Dermis microvascular lymphatic vessel endothelial cell (primary cell): ENCODE measurements at places on chromosomes 2 and 18. TPM values are rescaled to one million over a fixed set of nuclear protein-coding genes. Genes with fewer than 3 reads are reported as not detected.
A peak's percentile ranks its signal among the peaks of the same experiment; 100 is the strongest.

Gene GALM
- total RNA-seq, result 4.1 and 8.0 TPM in 2 replicates

Gene PROM2
- total RNA-seq, result under 0.01 and 0.13 TPM in 2 replicates

Gene FAM237A
- not detected in 2 replicates for total RNA-seq

Gene POLR1A
- total RNA-seq, result 9.2 and 12.3 TPM in 2 replicates

Gene FASTKD1
- 13.0 and 14.0 TPM in 2 replicates for total RNA-seq

Gene YPEL5
- 71.2 and 108 TPM in 2 replicates for total RNA-seq

Gene DSC3
- under 0.01 TPM in 2 replicates for total RNA-seq

Gene HNMT
- total RNA-seq, result 3.0 and 3.9 TPM in 2 replicates

Gene SCTR
- not detected in 2 replicates for total RNA-seq

Gene NAPG
- total RNA-seq, result 28.4 and 29.1 TPM in 2 replicates

- no peak for DNase-seq
Observed at GRCh38 chr2:57550912-57551311, 495.7 kb upstream of the VRK2 start.

GRCh38 chr18:59627414-59627813, 69.8 kb downstream of the CCBE1 start:
- no peak for DNase-seq

DNA sequence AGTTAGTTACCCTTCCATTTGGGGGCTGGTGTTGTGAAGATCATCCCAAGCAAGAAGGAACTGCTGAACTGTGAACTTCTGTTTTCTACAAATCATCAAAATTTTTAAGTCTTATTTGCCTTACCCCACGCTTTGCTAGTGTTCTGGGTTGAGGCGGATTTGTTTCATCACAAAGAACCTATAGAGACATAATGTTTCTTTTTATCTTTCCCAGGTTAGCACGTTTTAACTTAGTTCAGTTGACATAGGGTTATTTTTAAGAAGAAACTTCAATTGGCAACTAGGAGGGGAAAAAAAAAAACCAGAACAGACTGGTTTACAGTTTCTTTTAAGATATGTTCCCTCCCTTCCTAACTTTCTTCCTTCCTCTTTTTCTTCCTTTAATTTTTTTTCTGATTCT, 31.1 kb upstream of the CERS6 start:
- no peak for DNase-seq

DNA sequence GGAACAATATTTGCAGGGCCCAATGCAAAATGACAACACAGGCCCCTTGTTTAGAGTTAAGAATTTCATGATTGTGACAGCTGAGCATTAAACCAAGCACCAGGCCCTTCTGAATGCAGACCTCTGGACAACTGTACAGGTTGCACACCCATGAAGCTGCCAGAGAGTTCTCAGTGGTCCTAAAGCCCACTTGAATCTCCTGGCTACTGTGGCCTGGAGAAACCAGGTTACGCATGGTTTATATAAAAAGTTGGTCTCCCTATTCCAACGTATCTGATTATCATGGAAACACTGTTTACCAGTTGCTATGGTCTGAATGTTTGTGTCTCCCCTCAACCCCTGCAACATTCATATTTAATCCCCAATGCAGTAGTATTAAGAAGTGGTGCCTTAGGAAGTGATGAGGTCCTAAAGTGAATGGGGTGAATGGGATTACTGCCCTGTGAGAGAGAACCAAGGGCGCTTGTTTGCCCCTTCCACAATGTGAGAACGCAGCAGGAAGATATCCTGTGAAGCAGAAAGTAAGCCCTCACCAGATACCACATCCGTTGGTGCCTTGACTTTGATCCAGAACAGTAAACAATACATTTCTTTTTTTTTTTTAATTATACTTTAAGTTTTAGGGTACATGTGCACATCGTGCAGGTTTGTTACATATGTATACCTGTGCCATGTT, 48.0 kb upstream of the ANXA4 start:
- DNase-seq, result no peak

DNA sequence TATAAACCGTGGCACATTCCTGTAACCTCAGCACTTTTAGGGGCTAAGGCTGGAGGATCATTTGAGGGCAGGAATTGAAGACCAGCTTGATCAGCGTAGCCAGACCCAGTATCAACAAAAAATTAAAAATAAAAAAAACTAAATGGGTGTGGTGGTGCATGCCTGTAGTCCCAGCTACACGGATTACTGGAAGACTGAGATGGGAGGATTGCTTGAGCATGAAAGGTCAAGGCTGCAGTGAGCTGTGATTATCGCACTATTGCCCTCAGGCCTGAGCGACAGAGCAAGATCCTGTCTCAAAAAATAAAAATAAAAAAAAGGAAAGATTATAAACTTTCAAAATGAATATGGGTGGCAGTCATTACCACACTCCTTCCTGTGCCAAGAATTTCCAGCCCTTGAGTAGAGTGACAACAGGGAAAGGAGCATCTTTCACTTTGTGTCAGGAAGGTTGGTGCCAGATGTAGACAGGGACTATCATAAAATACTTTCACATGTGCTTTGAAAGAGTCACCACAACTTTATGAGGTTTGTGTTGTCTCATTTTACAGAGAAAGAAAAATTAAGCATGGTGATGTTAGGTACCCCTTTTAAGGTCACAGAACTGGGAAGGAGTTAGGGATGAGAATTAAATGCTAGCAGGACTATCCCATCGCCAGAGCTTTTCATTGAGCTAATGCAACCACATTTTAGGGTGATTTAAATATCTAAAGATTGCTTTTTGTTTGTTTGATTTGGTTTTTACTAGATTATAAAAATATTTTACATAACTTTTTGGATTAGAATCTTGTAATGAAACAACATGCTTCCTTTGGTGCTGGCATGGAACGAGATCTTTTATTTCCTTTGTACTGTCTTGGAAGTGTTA, 1617.4 kb upstream of the ACVR2A start:
- DNase-seq, result no peak

GRCh38 chr18:48663931-48664847, 125.4 kb downstream of the CTIF start:
- peak; percentile 57 for DNase-seq

GRCh38 chr18:48818329-48819254, 132.2 kb downstream of the SMAD7 start:
- DNase-seq, result no peak

DNA sequence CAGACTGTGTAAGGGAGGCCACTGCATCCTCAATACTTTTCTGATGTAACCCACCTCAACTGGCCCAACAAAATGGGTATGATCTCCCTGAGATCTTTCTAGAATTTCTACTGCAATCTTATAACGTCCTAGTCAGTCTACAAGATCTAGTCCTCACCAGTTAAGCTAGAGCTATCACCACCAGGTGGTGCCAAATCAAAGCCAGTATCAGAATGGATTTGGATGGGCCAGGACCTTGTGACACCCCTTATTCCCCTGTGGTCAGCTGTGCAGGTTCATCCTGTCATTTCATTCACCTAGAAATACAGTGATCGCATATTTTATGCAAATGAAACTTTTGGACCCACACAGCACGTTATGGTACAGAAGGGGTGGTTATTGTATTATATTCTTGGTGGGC, 90.3 kb downstream of the OLA1 start:
- peak; percentile 15 for DNase-seq

GRCh38 chr2:170656669-170657068, 58.5 kb upstream of the SP5 start:
- no peak for DNase-seq

GRCh38 chr2:186980787-186981550, 132.0 kb upstream of the ZSWIM2 start:
- DNase-seq, result no peak

DNA sequence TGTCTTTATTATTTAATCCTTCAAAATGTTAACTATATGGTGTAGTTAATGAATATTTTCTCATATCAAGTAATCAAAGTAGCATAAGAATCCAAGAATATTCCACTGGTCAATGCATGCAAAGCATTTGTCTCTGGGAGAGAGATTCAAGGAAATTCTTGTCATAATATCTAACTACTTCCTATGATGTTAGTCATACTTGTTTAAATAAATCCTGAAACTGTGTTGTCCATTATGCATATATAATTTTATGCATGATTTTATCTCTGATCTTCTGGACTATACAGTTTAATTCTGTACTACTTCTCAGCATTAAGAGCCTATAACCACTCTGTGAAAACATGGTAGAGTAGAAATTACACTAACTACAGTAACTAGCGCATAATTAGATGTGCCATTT, 388.3 kb downstream of the NR4A2 start:
- DNase-seq, result no peak

- DNase-seq, result peak; percentile 18
Observed at GRCh38 chr2:58606799-58607198, 365.7 kb upstream of the FANCL start.

GRCh38 chr2:19883971-19884720, 17.6 kb downstream of the TTC32 start:
- DNase-seq, result no peak

DNA sequence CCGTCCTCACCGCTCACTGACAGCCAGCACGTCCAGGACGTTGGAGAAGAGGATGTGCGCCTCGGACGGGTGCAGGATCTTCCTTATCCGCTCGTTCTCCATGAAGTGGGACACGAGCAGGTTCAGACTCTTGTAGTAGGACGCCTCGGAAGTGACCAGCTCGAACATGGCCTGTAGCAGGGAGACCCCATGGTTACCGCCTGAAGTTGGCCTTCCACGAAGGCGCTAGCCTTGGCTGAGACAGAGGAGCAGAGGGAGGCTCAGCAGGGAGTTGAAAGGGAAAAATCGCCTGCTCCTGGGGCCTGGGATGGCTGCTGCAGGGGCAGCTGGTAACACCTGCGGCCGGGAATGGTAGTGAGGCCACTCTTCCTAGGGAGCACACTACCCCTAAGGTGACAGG, 24.7 kb downstream of the SNORC start:
- no peak for DNase-seq

DNA sequence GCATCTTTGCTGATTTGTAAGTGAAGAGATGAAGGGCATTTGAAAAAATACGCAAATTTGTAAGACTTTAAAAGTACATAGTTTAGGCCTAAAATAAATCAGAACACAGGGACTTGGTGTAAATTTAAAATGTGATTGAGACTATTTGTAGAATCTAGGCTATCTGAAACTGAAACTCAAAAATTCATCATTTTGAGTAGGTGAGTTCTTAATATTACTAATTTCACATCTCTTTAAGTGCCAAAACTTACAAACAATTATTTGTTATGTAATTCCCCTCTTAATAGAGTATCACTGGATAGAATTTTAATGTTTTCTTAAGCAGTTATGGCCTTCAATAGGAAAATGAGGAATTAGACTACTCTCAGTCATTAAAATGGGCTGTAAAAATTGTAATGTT, 14.0 kb upstream of the HRH4 start:
- DNase-seq, result no peak

GRCh38 chr2:46041434-46041833, 255.8 kb upstream of the EPAS1 start:
- no peak for DNase-seq

GRCh38 chr2:231780123-231780908, 766 bp downstream of the PDE6D start:
- DNase-seq, result peak; percentile 7

GRCh38 chr2:208407667-208408066, 1.1 kb downstream of the PTH2R start:
- peak; percentile 7 for DNase-seq

DNA sequence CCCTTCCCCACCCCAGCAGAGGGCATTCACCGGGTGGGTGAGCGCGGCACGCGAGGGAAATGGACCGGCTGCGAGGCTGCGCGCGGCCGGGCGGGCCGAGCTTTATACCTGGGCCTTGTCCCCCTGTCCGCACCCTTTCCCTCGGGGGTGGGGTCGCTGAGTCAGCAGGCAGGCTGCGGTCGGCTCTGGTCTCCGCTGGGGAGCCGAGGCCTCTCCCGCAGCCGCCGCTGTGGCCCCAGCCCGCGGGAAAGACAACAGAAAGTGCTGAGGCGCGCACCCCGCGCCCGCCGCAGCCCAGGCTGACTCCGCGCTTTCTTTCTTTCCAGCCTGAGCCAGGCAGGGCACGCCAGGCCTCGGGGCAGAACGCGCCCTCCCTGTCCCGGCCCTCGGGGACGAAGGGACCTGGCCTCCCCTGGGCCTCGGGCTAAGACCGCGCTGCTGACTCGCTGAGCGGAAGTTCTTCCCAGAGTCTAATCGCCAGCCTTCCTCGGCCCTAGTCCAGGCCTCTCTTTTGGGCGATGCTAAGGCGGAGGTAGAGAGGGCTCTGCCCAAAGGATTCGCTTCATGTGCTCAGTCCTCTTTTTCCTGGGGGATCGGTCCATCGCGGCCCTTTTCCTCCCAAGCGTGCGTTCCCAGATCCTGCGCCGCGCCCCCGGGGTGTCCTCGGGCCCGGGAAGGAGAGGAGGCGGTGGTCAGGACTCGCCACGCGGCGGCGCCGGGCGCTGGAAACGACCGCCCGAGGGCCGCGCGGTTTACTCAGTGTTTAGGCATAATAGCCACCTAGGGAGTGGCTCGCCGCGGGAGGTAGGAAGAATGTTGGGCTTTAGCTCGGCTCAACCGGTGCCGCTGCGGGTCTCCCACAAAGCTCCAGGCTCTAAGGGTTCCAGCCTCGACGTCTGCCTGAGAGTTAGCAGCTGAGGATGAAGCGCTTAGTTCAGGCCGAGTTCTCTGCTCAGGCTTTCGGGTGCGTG, at the start of gene CRYBA2:
CRYBA2 (minus strand) TSS at position 78 of the 971 bp plus-strand sequence. CDS start 246 bp downstream, outside the sequence.
- no peak for DNase-seq

GRCh38 chr2:201980389-201980821, 53.2 kb upstream of the FZD7 start:
- DNase-seq, result no peak

DNA sequence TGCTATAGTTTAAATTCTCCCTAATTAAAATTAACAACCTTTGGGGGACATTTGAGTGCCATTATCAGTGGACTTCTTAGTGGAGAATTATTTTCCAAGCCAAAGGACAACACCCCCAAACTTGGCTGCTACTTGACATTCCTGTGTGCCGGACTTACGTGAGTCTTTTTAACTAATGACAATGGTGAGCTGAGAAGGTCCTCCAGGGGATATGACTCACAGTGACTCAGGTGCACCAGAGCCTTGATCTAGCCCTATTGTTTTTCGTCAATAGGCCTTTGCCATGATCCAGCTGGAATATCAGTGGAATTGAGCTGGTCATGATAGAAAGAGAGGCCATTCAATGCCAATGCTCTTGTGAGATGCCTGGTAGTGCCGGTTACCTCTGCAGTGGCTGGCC, 118.1 kb upstream of the CXCR4 start:
- DNase-seq, result peak; percentile 66

- DNase-seq, result no peak
Observed at GRCh38 chr2:73987948-73988700, 3.4 kb downstream of the TET3 start.

DNA sequence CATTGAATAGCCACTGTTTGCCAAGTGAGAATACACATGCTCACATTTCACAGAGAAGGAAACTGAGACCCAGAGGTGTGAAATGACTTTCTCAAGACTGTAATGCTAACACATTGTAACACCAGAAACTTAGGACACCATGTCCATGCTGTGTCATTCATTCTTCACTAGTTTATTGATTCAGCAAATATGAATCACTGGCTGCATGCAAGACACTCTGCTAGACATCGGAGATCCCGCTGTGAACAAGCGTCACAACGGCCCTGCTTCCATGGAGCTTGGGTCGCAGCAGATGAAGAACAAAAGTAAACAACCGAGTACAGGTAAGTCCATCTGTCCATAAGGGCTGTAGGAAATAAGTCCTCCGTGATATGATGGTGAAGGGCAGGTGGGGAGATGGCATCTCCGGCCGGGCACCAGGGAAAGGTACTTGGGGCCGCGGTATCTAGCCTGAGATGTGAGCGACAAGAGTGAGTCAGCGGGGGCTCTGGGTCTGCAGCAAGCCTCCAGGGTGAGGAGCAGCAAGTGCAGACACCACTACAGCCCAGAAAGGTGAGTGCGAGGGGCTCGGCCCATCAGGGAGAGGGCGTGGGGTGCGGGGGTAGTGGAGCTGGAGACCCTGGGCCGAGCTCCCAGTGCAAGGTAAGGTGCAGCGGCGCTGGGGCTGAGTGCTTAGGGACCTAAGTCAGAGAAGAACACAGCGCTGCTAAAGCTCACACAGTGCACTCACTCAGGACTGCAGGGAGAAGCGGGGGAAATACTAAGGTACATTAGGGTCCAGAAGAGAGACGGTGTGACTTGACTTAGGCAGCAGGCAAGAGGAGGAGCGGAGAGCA, 391.2 kb downstream of the FBXO15 start:
- DNase-seq, result no peak
